Activated T-helper 2 cell treated with anti-CD3 and anti-CD28 coated beads, Interferon-gamma antibody, Interleukin-2, Interleukin-4, amounts not matched to agents 10 μg/mL and 5 μg/mL and 100 μg/mL, durations not matched to agents 14 hours and 24 hours and 36 hours (primary cell): ENCODE measurements at places on chromosomes 5 and 9. TPM values are rescaled to one million over a fixed set of nuclear protein-coding genes. Genes with fewer than 3 reads are reported as not detected.

The PCSK1 gene
- not detected in 2 replicates for total RNA-seq

The ACOT12 gene
- not detected in 2 replicates for total RNA-seq

The HDAC3 gene
- total RNA-seq: 92.4 and 95.2 TPM in 2 replicates

The TOR2A gene
- total RNA-seq: 20.2 and 20.6 TPM in 2 replicates

GRCh38 chr9:21567926-21568325 is 85.8 kb upstream of the IFNE start:
- no peak for DNase-seq
- no peak overlapping the region for H3K27ac ChIP-seq
- H3K4me3 ChIP-seq: no peak overlapping the region
- H3K36me3 ChIP-seq: no peaks in the 10 kb centered on the region
- H3K27me3 ChIP-seq: peaks cover 66% of the 10 kb centered on the region

- no peaks in the 10 kb centered on the region for H3K36me3 ChIP-seq
- H3K27me3 ChIP-seq: no peaks in the 10 kb centered on the region
- H3K4me3 ChIP-seq: no peak overlapping the region
- no peak overlapping the region for H3K27ac ChIP-seq
- H3K4me1 ChIP-seq: no peaks in the 10 kb centered on the region
- DNase-seq: no peak
These were observed 119.3 kb upstream of the DPYSL3 start for GRCh38 chr5:147629196-147629595.

GRCh38 chr5:159774476-159775031 is 141.7 kb upstream of the ADRA1B start:
- H3K36me3 ChIP-seq: no peaks in the 10 kb centered on the region
- DNase-seq: no peak
- H3K27ac ChIP-seq: no peak overlapping the region
- peaks cover 46% of the 10 kb centered on the region for H3K4me1 ChIP-seq
- no peak overlapping the region for H3K4me3 ChIP-seq

- H3K4me3 ChIP-seq: peak overlapping the region; percentile 87
- H3K27me3 ChIP-seq: no peaks in the 10 kb centered on the region
- H3K36me3 ChIP-seq: peaks cover 21% of the 10 kb centered on the region
- DNase-seq: no peak
- no peak overlapping the region for H3K27ac ChIP-seq
- peaks cover 23% of the 10 kb centered on the region for H3K4me1 ChIP-seq
These were observed 2.1 kb upstream of the PHF2 start for GRCh38 chr9:93574091-93574899.

DNA sequence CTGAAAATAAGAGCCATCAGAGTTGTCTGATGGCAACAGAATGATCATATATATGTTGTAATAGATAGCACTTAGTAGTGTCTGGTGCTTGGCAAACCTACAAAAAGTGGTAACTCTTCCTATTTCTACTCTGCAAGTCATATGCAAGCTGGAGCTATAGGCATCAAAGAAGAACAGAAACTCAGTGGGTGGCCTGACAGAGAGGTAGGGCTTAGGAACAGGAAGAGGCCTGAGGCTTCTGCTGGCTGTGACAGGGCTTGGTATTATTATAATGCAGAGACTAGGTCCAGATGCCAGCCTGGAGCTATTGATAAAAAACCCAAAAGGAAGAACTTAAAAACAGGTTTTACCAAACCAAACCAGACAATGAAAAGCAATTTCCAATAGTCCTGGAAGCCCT is 4.4 kb upstream of the DIAPH1 start:
- H3K36me3 ChIP-seq: peaks cover 70% of the 10 kb centered on the region
- DNase-seq: no peak
- H3K4me3 ChIP-seq: peak overlapping the region; percentile 11

DNA sequence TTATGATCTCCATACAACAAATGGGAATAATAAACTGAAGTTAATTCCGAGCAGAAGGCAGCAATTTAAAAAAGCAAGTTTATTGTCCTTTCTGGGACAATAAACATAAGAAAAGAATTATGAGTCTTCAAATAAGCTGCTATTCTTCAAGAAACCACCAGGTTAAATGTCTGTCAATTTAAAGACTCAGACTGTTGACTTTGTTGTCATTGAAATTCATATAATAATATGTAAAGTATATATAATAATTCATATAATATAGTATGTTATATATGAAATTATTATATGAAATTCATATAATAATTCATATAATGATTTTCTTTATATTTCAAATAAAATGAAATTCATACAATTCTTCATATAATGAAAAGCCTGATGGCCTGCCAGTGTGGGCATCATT is 497.5 kb upstream of the RGMB start:
- H3K4me1 ChIP-seq: no peaks in the 10 kb centered on the region
- no peak for DNase-seq
- H3K36me3 ChIP-seq: no peaks in the 10 kb centered on the region
- H3K27me3 ChIP-seq: no peaks in the 10 kb centered on the region
